ENCODE measurements at places on chromosomes 6 and 20.
A peak's percentile ranks its signal among the peaks of the same experiment; 100 is the strongest.

DNA sequence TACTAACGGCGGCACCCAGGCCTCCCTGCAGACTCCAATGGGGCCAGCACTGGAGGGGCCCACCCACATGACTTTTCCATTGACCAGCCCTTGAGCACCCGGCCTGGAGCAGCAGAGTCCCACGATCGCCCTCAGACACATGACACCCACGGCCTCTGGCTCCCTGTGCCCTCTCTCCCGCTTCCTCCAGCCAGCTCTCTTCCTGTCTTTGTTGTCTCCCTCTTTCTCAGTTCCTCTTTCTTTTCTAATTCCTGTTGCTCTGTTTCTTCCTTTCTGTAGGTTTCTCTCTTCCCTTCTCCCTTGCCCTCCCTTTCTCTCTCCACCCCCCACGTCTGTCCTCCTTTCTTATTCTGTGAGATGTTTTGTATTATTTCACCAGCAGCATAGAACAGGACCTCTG is 26.1 kb upstream of the FANCE start:
- DNase-seq: no peak

DNA sequence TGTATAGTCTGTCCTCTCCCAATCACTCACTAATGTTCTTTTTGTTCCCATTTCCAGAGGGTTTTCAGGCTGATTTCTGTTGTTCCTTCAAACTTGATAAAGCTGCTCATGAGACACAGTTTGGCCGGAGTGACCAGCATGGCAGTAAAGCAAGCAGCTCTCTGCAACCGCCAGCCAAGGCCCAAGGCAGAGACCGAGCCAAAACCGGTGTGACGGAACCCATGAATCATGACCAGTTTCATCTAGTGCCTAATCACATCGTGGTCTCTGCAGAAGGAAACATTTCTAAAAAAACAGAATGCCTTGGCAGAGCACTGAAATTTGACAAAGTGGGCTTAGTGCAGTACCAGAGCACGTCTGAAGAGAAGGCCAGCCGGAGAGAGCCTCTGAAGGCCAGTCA is 14.8 kb upstream of the RPL7L1 start:
- no peak for DNase-seq

DNA sequence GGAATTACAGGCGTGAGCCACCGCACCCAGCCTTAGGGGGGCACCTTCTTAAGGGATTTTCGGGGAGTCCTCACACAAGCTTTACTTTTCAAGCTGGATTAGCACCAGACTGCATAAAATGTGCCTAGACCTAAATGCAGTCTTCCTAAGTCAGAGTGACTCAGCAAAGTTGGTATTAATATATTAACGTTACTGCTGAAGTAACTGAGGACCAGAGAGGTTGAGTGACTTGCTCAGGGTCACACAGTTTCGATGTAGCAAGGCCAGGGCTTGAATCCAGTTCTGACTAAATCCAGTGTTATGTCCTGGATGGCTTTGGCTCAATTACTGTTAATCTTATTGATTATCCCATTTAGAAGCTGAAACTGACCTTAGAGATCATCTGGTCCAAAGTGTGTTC is 13.4 kb downstream of the EDEM2 start:
- no peak for DNase-seq

GRCh38 chr6:46044881-46045617 is 29.4 kb upstream of the CLIC5 start:
- DNase-seq: no peak

DNA sequence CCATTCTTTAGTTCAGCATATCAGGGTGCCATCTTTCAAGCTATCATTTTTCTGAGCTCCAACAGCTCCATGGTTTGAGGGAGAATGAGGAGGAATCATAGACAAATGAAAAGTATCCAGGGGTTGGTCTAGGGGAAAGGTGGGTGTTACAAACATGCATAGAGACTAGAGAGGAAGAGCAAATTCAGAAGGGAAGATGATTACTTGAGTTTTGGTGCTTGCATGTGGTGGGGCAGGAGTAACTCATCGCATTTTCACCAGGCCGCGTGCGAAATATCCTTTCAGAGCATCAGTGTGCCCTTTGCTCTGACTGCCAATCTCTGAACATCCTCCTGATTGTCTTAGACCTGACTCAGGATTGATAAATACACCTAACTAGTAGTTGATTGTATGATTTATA is 7.7 kb upstream of the BICRAL start:
- no peak for DNase-seq

DNA sequence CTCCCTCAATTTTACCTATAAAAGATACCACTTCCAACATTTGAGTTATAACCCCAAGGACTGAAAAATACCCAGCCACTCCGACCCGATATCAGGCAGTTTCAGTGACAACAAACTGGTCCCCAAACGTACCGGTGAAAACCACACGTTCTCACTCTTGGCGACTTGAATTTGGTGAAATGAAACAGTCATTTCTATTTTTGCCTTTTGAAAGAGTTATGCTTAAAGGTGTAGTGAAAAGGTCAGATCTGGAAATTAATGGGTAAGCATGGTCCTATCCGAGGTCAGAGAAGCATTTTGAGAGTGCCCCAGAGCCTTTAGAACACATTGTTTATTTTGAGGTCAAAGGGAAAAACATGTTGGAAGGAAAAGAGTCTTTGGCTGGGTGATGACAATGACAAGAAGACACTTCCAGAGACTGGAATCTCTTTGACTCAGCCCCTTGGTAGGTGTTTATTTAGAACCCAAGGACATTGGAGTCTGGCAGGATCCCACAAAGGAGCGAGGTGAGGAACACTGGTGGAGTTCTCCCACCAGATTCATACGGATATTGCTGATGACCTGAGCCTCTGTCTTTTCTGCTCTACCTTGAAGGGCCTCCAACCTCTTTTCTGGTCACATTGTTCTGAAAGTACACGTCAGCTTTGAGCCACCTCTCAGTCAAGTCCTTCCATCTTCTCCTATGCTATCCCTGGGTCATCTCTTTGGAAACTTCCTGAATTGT is 235.0 kb downstream of the GMPR start:
- peak; percentile 26 for DNase-seq

- DNase-seq: no peak
These were observed 38.3 kb upstream of the PKIB start for GRCh38 chr6:122571888-122572287.

DNA sequence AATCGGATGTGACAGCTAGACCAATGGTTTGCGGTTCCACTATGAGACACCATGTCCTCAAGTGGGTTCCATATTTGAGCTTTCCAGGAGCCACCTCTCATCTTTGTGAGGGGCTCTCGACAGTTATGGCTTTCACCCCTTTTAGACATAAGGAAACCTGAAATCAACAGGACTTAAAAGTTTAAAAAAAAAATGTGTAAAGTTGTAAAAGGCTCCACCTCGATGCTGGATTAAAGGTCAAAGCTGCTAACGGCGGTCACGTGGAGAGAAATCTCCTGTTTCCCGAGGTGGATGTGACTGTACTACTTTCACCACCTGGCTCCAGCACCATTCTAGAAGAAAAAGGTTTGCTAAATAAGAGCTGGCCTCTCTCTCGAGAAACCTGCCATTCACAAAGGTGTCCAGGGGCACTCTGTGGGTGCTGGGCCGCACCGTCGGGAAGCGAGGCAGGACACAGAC is 542 bp downstream of the ATP5F1E start:
- DNase-seq: no peak

DNA sequence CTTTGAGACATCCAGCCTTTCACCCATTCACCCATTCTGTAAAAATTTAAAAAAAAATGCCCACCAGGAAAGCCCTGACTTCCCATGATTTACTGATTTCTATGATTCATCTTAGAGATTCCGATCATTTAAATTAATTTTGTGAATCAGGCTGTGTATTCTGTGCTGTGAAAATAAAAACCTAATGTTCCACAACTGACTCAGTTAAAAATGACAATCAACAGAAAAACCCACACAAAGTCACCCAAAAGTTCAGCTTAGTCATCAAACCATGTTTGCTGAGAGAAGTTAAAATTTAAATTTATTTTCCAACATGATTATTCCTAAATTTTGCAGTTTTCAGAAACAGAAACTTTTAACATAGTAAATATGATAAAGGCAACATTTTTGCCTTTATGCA is 509.9 kb downstream of the TENT5A start:
- no peak for DNase-seq

DNA sequence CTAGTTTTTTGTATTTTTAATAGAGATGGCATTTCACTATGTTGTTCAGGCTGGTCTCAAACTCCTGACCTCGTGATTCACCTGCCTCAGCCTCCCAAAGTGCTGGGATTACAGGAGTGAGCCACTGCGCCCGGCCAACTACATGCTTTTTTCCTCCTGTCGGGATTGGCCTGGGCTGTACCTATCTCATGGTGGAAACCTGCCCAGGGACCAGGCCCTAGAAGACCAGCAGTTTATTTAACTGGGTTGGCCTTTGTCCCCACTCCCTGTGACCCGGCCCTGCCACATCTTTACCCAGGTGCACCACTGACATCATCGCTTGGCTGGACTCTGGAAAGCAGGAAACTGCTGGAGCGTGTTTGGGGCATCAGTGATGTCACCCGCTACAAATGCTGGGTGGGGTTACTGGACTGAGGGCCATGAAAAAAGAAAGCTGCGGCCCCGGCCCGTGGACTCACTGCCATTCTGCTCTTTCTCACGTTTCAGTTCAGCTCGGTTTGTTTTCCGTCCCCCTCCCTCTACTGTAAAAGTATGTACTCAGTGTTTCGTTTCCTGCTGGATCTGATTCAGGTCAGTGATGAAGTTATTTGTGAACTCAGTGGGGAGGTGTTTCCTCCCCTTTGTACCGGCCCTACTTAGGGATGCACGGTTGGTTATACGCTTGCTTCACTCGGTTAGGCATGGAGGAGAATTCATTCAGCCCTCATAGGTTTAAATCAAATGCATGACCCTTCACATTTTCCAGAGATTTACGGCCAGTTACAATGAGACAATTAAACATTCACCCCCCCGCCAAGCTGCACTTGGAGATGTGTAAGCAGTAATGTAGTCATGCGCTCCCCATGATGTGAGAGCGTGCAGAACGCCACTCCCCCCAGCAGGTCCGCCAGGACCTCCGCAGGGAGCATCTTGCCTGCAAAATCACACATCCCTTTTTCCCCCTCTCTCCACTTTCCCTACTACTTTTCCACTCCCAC is 179.3 kb downstream of the MTHFD1L start:
- DNase-seq: no peak

DNA sequence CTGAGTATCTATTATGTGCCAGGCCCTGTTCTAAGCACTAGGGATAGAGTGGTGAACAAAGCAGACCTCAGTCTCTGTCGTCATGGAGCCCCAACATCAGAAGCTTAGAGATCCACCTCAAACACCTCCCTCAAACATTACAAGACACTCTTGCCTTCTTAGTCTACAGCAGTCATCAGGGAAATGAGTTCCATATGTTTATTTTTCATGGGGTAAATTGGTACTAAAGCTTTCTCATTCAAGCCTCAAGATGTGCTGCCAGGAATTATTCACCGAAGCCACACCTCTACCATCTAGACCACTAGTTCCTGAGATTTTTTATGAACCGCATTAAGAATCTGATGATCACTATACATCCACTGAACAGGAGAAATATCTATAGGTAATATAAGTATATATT is 59.0 kb upstream of the TFB1M start:
- no peak for DNase-seq

DNA sequence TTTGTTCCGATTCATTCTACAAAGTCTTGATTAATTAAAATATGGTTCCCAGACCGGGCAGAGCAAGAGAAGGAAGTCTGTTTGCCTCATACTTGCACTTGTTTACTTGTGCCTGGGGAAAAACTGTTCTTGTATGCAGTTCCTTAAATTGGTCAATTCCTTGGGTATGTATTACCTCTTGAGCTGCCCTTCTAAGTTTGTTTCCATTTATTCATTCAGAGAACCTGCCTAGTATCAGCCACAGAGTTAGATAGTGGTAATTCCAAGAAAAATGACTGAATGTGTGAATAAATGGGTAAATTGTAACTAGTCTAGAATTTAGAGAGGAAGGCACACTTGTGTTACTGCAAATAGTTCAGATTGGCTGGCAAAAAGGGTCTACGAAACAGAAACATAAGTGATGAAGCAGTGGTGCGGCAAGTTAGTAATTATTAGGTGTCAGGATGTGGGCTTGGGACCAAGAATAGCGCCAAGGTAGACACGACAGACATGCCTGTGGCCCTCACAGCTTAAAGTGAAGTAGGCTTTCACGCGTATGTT is 525 bp upstream of the MAK start:
- no peak for DNase-seq

- no peak for DNase-seq
These were observed 243.8 kb downstream of the PLCB1 start for GRCh38 chr20:8375898-8376297.

DNA sequence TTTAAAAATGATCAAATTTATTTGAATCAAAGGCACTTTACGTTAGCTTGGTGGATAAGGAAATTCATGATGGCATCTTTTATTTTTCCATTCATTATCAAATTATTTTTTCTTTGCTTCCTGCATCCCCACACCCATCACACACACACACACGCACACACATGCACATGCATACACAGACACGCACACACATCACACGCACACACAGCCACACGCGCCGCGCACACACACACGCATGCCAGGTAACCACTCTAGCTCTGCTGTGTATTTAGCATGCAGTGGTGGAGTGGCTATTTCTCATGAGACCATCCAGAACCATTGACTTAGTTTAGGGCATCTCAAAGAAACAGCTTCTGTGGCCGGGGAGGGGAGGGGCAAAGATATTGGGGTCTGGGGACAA is 47.0 kb downstream of the GNAS start:
- no peak for DNase-seq
